ENCODE measurements at places on chromosomes 4 and X. TPM values are rescaled to one million over a fixed set of nuclear protein-coding genes. Genes with fewer than 3 reads are reported as not detected.

The IL13RA2 gene
- polyA plus RNA-seq, result not detected

The HDX gene
- 1.6 TPM for polyA plus RNA-seq

DNA sequence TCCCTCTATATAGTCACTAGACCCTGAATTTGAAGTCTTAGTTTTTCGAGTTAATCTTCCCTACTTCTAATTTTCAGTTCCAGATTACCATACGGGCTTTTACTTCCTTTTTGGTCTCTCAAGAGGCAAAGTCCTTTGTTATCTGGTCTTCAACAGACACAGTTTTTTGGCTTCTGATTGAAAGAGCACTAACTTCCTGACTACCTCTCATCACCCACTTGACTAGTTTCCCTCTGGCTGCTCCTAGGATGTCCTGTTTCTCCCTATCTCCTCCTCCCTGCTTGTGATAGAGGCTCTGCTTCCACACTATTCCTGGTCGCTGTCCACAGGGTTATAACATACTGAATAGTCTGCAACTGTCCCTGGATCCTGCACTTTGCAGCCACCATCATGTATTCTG, 16.7 kb upstream of the WDR44 start:
- no peak for DNase-seq

DNA sequence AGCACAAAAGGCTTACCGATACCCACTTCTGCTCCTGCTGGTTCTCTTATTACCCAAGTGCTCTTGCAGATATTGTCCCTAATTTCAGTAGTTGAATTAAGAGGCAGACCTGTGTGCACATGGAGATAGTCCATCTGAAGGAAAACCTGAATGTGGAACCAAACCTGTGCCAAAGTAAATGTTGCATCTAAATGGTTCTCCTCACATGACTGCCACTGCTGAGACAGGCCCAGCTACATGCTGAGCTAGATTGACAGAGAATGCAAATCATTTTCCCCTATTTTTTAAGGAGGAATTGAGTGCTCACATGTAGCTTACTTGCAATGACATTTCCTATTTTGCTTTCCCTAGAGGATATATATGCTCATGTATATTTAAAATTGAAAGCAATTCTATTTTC, 609.1 kb upstream of the TECRL start:
- DNase-seq, result no peak

DNA sequence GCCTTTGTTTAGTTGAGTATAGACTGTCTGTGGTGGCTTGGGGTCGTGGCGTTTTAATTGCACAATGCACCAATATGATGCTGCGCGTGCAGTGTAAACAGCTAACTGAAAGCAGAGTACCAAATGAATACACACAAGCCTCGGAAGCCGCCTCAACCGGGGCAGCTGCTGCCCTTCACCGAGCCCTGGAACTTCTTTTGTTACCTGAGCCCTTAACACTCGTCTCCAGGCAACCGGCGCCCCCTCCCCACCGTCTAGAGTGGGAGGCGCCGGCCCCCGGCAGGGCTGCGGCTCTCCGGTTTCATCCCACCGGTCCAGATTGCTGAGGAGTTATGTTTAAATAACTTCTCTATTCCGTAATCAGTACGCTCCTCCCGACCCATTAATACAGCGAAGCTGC, 173.2 kb upstream of the TBL1X start:
- no peak for DNase-seq
